ENCODE measurements at places on chromosomes 12 and 14. TPM values are rescaled to one million over a fixed set of nuclear protein-coding genes. Genes with fewer than 3 reads are reported as not detected.

DNA sequence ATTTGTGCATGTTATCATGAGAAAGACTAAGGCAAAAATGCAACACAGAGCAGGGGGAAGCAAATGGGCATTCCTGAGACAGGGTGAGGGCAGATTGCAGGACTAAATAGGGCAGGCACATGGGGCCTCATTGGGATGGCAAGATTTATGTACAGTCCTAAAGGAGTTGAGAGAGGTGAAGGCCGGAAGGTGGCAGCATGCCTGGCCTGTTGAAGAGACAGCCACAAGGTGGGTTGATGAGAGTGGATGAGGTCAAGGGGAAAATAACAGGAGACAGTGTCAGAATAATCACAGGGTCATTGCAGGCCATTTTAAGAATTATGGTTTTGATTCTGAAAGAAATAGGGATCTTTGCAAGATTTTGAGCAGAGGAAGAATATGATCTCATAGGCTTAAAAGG lies 21.0 kb downstream of the PAH start:
- DNase-seq: no peak
- no peak overlapping the region for H3K4me3 ChIP-seq
- no peaks in the 10 kb centered on the region for H3K36me3 ChIP-seq
- peaks cover 4% of the 10 kb centered on the region for H3K27me3 ChIP-seq
- H3K4me1 ChIP-seq: no peaks in the 10 kb centered on the region

DNA sequence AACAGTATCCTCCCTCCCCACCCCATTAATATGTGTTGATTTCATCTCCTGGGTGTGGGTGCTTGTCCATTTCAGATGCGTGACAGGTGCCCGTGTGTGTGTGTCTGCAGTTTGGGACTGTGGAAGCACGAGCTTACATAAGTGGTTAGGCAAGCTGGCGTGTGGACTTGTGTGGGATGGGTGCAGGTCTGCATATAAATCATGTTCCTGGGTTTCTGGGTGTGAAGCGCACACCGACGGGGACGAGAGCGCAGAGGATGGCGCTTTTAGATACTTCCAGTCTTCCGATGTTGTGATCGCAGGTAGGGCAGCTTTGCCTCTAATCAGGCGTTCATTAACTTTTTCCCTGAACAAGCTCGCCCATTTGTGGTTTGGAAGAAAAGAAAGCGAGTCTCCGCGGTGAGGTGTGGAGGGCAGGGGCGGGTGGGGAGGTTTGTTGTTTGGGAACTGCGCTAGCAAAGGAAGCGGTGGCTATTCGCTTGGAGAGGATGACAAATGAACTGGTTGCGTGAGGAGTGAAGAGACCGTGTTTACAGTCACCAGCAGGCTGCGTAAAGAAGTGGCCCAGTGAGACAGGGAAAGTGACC lies 865 bp downstream of the RGS6 start:
- no peak for DNase-seq
- peaks cover 3% of the 10 kb centered on the region for H3K36me3 ChIP-seq
- peak overlapping the region; percentile 81 for H3K27ac ChIP-seq

GRCh38 chr12:85448548-85449139 lies 168.6 kb downstream of the ALX1 start:
- no peak for DNase-seq
- H3K4me3 ChIP-seq: no peak overlapping the region
- H3K27me3 ChIP-seq: no peaks in the 10 kb centered on the region
- H3K27ac ChIP-seq: no peak overlapping the region

Gene ARID2
- total RNA-seq: 49.7 TPM

DNA sequence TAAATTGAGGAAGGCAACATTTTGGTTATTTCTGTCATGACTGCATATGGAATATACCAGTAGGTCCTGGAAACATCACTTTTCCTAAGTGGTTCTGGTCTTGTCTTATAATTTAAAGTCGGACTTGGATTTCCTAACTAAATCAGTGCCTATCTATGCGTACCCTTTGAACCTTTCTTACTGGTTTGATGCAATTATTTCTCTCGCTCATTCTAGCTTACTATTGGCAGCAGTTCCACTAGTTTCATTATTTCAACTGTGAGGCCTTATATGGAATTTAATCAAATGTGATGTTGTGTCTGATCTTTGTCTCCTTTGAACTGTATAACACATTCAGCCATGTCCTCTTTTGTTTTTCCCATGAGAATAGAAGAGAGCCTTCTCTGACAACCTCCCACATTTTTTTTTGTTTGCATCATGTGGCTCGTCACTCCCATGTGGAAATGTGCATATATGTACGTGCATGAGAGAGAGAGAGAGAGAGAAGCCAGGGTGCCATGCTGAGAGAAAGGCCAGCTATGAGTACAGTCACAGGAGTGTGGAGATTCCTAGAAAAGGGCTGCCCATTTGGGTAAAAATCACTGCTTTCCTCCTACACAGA lies 48.0 kb downstream of the AKAP6 start:
- no peak overlapping the region for H3K27ac ChIP-seq
- H3K4me3 ChIP-seq: no peak overlapping the region
- no peaks in the 10 kb centered on the region for H3K27me3 ChIP-seq
- no peak for DNase-seq

DNA sequence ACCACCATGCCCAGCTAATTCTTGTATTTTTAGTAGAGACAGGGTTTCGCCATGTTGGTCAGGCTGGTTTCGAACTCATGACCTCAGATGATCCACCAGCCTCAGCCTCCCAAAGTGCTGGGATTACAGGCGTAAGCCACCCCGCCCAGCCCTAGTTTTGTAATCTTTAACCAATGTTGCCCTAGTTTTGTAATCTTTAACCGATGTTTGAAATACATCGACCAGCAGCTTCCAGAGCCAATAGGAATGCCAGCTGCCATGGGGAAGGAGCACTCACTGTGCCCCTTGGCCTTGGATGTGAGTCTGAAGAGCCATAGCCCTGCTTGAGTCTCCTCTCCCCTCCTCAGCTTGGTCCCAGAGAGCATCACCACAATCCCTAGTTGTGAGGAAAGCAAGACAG lies 209.3 kb upstream of the RGS6 start:
- DNase-seq: no peak
- no peaks in the 10 kb centered on the region for H3K27me3 ChIP-seq
- no peak overlapping the region for H3K4me3 ChIP-seq
- H3K27ac ChIP-seq: no peak overlapping the region
- H3K36me3 ChIP-seq: peaks cover 19% of the 10 kb centered on the region

DNA sequence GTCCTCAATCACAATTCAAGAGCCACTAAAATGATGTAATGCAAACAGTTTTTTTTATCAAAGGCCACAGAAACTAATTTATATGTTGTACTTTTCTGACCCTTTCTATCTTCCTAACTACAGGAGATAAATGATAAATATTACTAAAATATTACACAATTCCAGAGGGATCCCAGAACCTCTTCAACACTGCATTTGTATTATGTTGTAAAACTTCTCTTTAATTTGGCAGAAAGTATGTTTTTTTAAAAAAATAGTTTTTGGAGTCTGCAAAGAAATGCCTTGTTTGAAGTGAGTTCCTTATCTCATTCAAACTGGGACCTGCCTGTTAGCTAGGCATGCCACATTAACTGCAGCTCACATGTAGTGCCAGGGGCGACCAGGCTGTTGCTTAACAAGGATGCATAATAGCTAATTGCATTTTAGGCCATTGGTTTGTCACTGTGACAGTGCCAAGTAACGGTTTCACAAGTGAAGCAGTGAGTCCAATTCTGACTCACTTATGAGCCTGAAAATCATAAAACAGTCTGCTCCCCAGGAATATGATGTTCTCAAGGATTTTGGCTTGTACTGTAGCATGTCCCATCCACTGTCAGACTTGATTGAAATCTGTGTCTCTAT lies 266.9 kb downstream of the KTN1 start:
- no peak for DNase-seq
- H3K36me3 ChIP-seq: no peaks in the 10 kb centered on the region
- no peak overlapping the region for H3K27ac ChIP-seq
- H3K27me3 ChIP-seq: peaks cover 4% of the 10 kb centered on the region
- no peak overlapping the region for H3K4me3 ChIP-seq

Gene TAS2R46
- total RNA-seq: 0.85 TPM

GRCh38 chr12:103880299-103881142 lies 39.5 kb upstream of the NT5DC3 start:
- no peak overlapping the region for H3K4me3 ChIP-seq
- no peak for DNase-seq
- no peaks in the 10 kb centered on the region for H3K36me3 ChIP-seq
- H3K27me3 ChIP-seq: peaks cover 7% of the 10 kb centered on the region

- no peaks in the 10 kb centered on the region for H3K27me3 ChIP-seq
- peaks cover 5% of the 10 kb centered on the region for H3K4me1 ChIP-seq
- no peak overlapping the region for H3K27ac ChIP-seq
- H3K4me3 ChIP-seq: no peak overlapping the region
- H3K36me3 ChIP-seq: no peaks in the 10 kb centered on the region
Observed at GRCh38 chr12:68121143-68121542, 38.4 kb downstream of the IFNG start.

- H3K27ac ChIP-seq: no peak overlapping the region
- H3K4me3 ChIP-seq: no peak overlapping the region
- H3K27me3 ChIP-seq: no peaks in the 10 kb centered on the region
- H3K36me3 ChIP-seq: peaks cover 3% of the 10 kb centered on the region
- peaks cover 48% of the 10 kb centered on the region for H3K4me1 ChIP-seq
- no peak for DNase-seq
Observed at GRCh38 chr14:63893701-63894458, 41.1 kb downstream of the SYNE2 start.

Gene HELB
- total RNA-seq: 5.5 TPM

Gene FLRT2
- total RNA-seq: 127 TPM

Gene CD69
- total RNA-seq: 0.19 TPM

DNA sequence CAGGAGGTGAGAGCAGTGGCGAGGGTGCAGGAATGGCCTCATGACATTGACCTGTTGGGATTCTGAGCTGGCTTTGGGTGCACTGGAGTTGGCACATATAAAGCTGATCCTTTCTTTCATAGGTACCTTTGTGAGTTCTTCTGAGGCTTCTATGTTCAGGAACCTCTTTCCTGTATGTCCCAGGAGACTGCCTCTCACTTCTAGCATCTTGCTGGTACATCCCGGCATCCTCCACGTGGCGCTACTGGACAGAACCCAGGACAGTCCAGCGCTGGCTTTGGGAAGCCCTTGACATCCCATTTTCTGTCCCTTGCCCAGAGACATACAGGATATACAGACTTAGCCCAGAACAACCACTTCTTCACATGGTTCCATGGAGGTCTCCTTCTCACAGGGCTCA lies 44.4 kb upstream of the BATF start:
- H3K36me3 ChIP-seq: peaks cover 4% of the 10 kb centered on the region
- no peak for DNase-seq
- H3K27me3 ChIP-seq: no peaks in the 10 kb centered on the region
- H3K4me1 ChIP-seq: peaks cover 12% of the 10 kb centered on the region
- H3K27ac ChIP-seq: no peak overlapping the region
- no peak overlapping the region for H3K4me3 ChIP-seq

- H3K4me3 ChIP-seq: no peak overlapping the region
- no peaks in the 10 kb centered on the region for H3K36me3 ChIP-seq
- DNase-seq: no peak
- H3K27ac ChIP-seq: no peak overlapping the region
- H3K27me3 ChIP-seq: no peaks in the 10 kb centered on the region
Observed at GRCh38 chr12:78795934-78796445, 68.6 kb upstream of the SYT1 start.

All from type B pancreatic cell (in vitro differentiated cells).